ENCODE measurements at places on chromosomes 2 and 18.

DNA sequence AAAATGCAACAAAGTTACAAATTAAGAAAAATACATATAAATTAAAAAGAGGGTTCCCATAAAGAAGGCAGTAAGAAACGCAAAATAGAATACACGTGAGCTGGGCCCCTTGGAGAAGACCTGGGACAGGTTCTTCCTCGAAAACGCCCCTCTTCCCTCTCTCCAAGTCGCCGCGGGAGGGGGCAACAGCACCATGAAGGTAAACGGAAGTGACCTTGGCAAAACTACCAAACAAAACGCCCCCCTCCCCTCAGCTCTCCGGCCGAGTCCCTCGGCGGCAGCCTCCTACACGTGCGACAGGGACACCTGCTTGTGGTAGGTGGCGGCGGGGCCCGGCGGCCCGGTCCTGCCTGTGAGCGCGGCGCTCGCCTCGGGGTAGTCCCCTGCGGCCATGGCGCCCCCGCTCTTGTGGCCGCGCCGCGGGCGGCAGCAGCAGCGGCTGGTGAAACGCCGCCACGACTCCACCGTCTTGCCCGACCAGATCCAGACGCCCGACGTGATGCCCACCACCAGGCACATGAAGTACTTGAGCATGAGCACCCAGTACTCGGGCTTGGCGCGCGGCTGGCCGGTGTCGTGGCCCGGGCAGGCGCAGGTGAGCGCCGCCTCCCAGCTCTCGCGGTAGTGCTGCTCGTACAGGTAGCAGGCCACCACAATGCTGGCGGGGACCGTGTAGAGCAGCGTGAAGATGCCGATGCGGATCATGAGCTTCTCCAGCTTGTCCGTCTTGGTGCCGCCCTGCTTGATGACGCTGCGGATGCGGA, 2.8 kb downstream of the FZD5 start:
- DNase-seq = no peak

DNA sequence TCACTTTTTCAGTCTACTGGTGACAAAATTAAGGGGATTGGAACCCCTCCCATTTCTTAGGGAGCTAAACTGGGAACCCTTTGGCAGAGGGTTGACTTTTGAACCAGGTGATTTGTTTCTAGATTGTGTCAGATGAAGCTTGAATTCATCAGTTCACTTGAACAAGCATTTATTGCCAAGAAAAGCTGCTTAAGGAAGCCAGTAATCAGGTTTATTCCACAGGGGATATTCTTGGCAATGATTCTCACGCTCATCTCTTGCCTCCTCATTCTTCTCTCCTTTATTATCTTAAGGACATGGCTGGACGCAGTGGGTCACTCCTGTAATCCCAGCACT, 101.0 kb downstream of the ALPK2 start:
- no peak for DNase-seq

- DNase-seq = no peak
Observed at GRCh38 chr2:182917924-182918323, 51.5 kb upstream of the FRZB start.

DNA sequence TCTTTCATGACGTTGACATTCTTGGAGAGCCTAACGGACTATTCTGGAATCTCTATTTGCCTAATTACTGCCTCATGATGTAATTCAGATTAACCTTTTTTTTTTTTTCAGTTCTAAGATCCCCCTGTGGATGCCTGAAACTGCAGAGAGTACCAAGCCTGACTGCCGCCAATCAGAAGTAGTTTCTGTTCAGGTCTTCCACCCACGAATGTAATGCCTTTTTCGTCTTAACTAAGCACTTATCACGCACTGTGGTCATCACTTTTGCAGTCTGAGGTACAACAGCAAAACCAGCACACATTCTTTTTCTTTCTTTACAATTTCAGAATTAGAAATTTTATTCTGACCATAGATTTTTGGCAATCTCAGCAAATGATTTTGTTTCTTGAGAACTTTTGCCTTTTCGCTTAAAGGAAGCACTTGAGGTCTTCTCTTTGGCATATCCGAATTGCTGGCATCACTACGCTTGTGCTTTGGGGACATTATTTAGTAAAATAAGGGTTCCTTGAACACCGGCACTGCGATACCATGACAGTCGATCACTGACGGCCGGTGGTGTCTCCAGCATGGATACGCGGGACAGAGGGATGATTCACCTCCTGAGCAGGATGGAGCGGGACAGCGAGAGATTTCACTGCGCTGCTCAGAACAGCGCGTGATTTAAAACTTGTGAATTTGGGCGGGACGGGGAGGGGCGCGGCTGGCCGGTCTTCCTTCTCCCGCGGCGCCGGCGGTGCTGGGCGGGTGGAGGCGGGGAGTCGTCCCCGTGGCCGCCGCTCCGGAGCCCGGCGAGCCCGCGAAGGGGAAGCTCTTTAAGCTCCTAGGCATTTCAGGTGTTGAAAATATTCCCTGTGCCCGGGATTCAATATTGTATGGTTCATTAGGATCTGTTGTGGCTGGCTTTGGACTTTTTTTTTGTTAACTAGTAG, 32.0 kb upstream of the GPR55 start:
- DNase-seq = no peak

DNA sequence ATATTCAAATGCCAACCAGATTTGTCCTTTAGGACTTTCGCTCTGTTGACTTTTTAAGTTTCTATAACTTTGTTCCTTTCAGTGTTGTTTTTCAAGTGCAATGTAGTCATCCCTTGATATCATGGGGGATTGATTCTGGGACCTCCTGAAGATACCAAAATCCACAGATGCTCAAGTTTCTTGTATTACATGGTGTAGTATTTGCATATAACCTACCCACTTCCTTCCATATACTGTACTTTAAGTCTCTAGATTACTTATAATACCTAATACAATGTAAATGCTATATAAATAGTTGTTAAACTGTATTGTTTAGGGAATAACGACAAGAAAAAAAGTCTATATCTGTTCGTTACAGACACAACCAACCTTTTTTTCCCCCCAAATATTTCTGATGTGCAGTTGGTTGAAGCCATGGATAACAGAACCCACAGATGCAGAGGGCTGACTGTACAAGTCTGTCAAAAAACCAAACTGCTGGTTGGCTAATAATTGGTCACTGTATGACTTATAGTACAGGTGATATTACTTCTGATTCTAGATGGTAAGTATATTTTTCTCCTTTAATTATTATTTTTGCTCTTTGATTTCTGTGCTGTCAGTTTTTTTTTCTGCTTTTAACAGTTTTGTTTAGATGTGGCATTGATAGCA, 201.7 kb upstream of the STON1 start:
- DNase-seq = no peak
